ENCODE measurements at places on chromosomes 13 and 19.

DNA sequence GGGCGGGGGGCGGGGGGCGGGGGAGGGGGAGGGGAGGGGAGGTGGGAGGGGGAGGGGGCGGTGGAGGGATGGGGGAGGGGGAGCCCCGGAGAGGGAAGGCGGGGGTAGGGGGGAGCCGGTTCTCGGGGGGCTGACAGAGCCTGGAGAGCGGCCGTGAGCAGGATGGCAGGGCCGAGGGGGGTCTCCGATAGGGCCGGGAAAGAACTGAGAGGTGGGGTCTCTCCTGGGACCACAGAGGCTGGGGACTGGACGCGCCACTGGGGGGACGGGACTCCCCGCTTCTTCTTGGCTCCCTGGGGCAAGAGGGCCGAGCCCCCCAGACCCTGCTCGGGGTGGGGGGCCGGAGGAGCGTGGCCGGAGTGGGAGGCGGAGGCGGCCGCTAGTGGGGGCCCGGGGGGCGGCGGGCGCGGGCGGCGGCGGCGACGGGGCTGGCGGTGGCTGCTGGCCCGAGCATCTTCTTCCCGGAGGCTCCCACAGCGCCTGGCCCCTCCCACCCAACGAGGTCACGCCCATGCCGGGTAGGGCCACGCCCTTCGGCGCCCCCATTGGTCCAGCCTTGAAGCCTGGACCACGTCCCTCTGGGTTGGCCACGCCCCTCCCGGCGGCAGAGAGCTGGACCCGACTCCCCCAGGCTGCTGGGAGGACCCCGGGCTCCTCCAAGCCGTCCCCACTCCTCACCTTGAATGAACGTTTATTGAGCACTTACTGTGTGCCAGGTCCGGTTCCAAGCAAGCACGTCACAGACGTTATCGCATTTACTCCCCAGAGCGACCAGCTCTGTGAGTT is at the start of gene NOVA2:
Gene NOVA2, minus strand, starts transcription at position 313 of the 786 bp plus-strand sequence. CDS start 514 bp downstream, outside the sequence.
- DNase-seq: peak; percentile 57

DNA sequence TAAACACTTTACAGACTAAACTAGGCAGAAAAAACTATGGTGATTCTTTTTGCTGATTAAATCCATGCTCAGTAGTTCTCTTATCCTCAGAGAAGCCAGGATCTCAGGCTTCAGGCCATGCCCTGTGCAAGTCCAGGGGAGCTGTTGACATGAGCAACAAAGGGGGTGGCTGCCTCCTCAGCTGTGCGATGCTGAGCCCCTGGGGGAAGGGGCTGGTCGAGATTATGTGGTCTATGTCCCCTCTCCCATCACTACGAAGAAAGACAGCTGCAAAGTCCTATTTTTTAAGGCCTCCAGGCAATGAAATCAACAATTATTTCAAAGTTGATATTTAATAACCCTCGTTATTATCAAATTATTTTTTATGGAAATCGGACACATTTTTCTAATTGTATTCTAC is 37.0 kb downstream of the IRS2 start:
- DNase-seq: no peak

DNA sequence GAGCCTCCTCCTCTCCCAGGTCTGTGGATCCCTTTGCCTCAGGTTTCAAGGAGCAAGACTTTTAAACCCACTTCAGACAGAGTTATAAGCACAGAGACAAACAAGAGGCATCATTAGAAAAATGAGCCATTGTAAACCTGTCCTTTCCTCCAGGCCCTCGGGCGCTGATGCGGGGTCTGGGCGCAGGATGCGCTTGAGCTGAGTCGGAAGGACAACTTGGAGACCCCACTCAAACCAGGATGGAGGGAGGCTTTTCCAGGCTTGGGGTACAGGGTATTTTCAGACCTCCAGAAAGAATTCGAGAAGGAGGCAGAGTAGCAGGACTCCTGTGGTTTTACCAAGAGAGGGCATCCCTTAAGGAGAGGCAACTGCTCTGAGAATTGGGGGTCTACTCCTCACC is 155.6 kb downstream of the NUFIP1 start:
- DNase-seq: no peak

GRCh38 chr19:4456843-4457653 is 546 bp downstream of the UBXN6 start:
- DNase-seq: peak; percentile 74

DNA sequence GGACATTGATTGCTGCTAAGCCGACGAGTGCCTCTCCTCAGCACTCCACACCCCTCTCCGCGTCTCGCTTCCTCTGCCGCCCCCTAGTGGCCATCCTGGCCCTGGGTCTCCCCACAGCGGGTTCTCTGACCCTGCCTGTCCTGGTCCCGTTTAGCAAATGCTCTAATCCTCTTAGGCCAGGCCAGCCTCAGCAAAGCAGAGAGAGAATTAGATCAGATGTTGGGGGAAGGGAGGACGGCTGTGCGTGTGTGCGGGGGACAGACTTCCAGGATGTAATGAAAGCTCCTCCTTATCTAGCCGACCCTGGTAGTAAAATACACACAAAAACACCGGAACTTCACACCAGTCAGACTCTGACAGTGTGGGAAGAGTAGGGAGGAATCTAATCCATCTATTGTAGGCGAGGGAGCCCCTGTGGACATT is 4.5 kb downstream of the TPRX2 start:
- DNase-seq: peak; percentile 48

DNA sequence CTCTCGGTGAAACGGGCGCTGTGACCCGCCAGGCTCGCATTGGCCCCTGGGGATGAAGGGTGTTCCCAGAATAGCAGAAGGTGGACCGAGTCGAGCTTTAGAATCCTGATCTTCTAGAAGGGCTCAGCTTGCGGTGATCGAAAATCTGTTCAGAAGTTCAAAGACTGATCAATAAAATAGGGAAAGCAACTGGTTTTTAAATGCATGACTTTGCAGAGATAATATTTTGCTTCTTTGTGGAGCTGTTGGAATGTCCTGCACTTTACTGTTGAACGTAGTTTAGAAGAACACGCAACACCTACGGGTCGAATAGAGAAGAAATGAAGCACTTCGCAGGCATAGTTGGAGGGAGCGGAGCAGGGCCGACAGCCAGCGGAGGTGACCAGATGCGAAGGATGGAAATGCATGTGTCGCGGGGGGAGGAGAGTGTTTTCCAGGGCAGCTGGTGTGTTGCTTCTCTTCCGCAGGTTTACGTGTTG is 766 bp downstream of the CEBPG start:
- no peak for DNase-seq

- no peak for DNase-seq
Measured at GRCh38 chr19:20611866-20612265, 46.3 kb upstream of the ZNF737 start.

Measured in fibroblast of skin of right quadriceps (primary cell).